ENCODE measurements at places on chromosomes 11 and 22.

- ATAC-seq = peak; percentile 34
Measured at GRCh38 chr11:75490221-75491181, 35.2 kb downstream of the GDPD5 start.

- ATAC-seq = peak; percentile 47
Measured at GRCh38 chr22:17232406-17232805, 13.2 kb upstream of the ADA2 start.

GRCh38 chr11:64150481-64151239, 15.3 kb downstream of the MACROD1 start:
- no peak for ATAC-seq

- ATAC-seq = no peak
Measured at GRCh38 chr22:47289336-47289985, 527.0 kb downstream of the TBC1D22A start.

DNA sequence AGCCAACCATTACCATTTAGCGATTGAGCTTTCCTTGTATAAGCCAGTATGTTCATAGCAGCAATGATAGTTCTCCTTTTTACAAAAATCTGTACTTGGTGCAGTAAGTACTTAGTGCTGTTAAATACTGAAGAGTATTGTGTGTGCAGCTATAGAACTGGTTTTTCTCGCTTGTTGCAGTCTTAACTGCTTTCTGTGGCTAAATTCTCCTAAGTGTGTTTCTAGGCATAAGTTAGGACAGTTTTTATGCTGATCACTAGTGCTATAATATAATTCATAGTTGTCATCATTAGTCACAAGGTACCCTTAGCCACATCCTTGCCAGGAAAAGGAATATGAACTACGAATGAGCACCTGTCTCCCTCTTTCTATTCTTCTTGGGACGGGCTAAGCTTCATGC, 107.7 kb downstream of the GRAMD1B start:
- ATAC-seq = no peak

GRCh38 chr11:66289548-66290329, 796 bp upstream of the YIF1A start:
- peak; percentile 29 for ATAC-seq

DNA sequence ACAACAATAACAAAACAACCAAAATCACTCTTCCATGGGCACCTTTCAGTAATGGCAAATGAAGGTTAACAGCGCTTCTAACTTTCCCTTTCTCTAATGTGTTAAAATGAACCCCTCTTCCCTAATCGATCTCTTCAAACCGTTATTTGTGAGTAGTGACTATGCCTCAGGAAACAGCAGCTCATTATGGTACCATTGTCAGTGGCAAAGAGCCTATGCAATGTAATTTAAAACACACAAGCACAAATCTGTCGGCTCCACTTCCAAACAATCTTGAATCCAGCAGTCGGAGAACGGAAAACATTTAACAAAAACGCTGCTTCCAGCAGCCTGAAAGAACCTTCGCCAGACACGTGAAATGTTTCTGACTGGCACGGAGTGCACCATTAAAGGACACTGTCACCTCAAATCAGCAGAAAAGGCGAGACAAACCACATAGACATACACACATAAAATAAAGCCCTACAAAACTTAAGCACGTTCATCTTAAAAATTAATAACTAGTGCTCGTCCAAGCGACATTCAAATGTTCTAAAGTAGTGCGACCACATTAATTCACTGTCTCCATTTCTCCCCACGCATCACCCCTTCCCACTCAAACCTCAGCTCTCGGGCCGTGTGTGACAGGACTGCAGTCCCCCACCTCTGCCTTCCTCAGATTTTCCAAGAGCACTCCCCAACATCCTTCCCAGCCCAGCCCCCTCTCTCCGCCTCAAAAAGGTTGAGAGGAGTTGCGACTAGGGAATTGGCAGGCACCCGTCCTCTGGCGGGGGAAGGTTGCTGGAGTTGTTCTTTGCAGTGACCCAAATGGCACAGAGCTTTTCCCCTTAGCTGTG, 748 bp downstream of the RAB30 start:
- peak; percentile 13 for ATAC-seq

- peak; percentile 25 for ATAC-seq
Measured at GRCh38 chr11:74462009-74462408, 5.3 kb downstream of the KCNE3 start.

DNA sequence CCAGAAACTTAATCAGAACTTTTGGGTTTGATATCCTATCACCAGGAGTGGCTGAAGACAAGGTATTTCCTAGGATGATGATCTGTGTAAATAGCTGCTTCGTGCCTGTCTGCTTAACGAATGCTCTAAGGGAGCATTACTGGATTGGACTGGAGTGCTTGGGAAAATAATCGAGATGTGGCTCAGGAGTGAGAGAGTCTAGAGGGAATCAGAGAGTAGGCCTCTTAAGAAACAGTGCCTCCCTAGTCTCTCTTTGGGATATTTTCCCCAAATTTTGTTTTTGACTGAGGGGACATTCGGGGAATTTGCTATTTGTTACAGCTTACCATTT, 2.5 kb downstream of the MAML2 start:
- no peak for ATAC-seq

DNA sequence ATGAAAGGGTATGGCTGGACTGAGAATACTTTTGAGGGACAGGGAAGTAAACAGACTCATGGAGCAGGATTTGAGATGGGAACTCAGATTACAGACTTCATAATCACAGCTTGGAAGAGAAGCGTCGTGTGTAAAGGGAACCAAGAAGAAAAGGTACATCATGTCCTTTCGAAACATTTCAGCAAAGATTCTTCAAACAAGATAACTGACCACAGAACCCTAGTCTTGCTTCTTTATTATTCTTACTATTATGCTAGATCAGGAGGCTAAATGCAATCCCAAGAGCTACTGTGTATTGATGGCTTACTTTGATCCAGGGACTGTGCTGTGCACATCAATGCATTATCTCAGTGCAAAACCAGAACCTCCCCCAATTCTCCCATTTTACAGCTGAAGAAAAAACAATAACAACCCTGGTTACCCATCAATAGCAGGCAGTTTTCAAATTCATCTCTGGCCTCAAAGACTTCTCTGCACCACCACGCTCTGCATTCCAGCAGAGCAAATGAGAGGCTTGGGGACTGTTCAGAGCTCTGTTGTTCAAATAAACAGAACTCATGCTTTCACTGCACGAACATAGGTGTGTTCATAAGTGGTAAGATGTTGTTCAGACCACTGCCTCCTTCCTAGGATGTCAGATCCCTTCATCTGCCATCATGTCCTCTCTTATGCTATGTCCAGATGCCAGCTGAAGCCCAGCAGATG, 104.8 kb upstream of the NAV2 start:
- no peak for ATAC-seq

DNA sequence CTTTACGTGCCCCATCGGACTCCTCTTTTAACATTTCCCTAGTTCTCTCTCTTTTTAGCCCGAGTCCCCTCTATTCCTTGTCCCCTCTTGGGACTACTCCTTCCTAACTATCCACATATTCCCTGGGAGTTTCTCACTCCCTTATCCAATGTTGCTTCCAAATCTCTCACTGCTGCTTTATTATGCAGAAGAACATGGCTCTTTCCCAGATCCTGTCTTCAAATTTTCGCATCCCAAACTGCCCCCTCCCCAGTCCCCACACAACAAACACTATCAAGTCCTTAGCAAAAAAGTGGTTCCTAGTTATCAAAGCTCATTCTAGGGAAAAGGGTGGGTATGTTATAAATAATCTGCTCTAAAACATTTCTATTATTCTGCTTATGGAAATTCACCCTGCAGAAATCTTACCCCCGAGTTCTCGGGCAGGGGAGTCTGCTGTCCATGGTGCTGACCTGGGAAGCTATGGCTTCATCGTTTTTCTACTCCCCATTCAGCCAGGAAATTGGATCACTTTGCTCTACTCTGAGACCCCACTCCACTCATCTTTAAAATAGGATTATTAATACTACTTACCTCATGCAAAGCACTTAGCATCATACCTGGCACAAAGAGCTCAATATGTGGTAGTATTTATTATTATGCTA, 393.5 kb downstream of the BUD13 start:
- ATAC-seq = no peak

- peak; percentile 84 for ATAC-seq
Measured at GRCh38 chr11:103987629-103988594, 48.5 kb upstream of the DDI1 start.

GRCh38 chr11:81995889-81996288, 737.8 kb downstream of the FAM181B start:
- no peak for ATAC-seq

- no peak for ATAC-seq
Measured at GRCh38 chr22:39893526-39893925, at the start of gene ENTHD1. Gene ENTHD1, minus strand, starts transcription at chr22:39893760. Its CDS starts 6,012 bp downstream, at chr22:39887748.

GRCh38 chr22:44133901-44134571, 46.7 kb upstream of the PARVG start:
- no peak for ATAC-seq

DNA sequence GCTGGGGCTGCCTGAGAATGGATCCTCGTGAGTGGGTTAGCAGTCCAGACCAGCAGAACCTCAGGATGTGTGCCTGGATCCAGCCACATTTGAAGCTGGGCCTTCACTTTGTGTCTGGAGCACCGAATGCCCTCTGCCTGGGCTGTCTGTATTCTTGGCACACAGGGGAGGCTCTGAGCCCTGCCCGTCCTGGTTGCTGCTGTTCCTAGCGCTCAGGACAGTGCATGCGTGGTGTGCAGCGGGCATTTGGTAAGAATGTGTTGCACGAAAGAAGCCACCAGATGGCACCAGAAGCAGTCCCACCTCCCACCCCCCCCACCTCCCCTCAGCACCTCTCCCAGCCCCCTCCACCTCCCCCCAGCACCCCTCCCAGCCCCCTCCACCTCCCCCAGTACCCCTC, 4.1 kb upstream of the MAPK11 start:
- peak; percentile 17 for ATAC-seq

DNA sequence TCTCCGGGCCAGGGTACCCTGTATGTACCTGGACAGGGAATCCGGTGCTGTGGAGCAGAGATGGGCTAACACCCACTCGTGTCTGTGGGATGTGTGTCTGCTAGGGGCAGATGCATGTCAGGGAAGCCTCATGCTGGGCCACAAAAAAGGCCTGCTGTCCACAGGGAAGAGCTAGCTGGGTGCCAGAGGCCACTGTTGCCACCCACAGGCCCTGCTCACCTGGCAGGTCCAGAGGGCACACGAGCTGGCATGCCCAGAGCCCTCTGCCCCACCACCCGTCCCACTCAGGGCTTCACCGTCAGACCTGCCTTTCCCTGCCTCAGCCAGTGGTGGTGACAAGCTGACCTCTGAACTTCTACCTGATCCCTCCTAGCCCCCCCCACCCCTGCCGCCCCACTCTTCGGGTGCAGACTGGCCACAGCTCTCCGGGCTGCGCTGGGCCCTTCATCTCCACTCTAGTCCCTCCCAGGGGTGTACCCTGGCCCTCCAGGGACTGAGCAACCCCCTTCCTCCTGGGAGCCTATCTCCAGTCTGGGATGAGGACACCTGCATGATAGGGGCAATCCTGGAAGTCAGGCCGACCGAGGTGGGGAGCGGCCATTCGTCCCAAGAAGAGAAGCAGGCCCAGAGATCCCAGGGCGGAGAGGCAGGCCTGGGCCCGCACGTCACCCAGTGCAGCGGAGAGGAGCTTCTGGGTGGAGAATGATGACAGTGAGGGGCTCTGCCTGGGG, 1.4 kb downstream of the SLC25A22 start:
- peak; percentile 2 for ATAC-seq

Measured in motor neuron (in vitro differentiated cells).